Sciatic nerve (tissue), 2 donors: ENCODE measurements at places on chromosomes 1 and 21. TPM values are rescaled to one million over a fixed set of nuclear protein-coding genes. Genes with fewer than 3 reads are reported as not detected.

Gene UHMK1
- 37.4 TPM for total RNA-seq

Gene GRHL3
- total RNA-seq = not detected

Gene RGS7
- total RNA-seq = 2.0 TPM

GRCh38 chr1:55507578-55507931, 292.4 kb upstream of the USP24 start:
- DNase-seq = no peak

Gene S100A2
- 3.5 TPM for total RNA-seq
